ENCODE measurements at places on chromosomes 4 and X.

- DNase-seq: no peak
These were observed 29.2 kb upstream of the CCNI start for GRCh38 chr4:77104791-77105540.

DNA sequence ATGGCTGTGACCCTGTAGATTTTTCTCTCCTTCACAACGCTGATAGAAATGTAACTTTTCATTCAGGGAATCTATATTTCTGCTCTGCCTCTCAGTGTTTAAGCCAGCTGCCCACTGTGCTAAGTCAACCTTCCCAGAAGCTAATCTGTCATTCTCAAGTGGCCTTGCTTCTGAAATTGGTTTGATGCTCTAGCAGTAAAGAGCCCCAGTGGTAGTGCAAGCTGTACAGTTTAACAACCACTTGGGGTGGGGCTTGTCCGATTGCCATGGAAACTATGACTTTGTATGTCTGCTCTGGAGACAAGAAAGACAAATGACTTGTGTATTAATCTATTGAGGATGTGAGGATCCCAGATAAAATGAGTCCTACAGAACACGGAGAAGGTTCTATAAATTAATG lies 620.9 kb upstream of the GALNT7 start:
- no peak for DNase-seq

DNA sequence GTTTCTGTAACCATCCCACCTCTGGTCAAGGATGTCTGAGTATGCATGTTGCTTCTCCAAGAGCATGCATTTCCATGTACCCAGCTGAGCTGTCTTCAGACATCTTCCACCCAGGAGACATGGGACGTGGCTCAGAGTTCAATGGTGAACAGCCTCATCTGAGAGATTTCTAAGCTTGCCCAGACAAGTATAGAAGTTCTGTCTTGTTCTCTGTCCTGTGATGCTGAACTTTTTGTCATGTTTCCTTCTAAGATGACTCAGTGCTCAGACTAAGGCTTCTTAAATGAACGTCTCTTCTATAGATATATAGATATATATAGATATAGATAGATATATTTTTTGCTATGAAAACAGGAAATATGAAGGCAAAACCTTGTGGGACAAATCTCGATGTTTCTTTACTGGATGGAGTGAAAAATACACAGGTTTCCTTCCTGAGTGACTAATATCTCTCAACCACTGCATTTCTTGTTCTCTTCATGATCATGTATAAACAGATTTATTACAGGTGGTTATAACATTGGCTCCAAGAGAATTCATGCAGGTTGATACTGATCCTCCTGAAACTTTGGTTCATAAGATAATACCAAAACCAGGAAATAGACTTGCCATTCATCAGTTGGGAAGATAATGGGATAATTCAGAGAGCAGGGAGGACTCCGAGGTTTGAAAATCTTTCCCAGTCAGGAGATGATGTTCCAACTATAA lies 168.2 kb downstream of the ZNF518B start:
- no peak for DNase-seq

- no peak for DNase-seq
These were observed 1.7 kb upstream of the PCDH10 start for GRCh38 chr4:133147286-133147821.

GRCh38 chrX:103329991-103330390 lies at the start of gene TCEAL7:
TSS of gene TCEAL7 (plus strand) at chrX:103330239. CDS start at chrX:103331404, 1,165 bp downstream.
- no peak for DNase-seq

DNA sequence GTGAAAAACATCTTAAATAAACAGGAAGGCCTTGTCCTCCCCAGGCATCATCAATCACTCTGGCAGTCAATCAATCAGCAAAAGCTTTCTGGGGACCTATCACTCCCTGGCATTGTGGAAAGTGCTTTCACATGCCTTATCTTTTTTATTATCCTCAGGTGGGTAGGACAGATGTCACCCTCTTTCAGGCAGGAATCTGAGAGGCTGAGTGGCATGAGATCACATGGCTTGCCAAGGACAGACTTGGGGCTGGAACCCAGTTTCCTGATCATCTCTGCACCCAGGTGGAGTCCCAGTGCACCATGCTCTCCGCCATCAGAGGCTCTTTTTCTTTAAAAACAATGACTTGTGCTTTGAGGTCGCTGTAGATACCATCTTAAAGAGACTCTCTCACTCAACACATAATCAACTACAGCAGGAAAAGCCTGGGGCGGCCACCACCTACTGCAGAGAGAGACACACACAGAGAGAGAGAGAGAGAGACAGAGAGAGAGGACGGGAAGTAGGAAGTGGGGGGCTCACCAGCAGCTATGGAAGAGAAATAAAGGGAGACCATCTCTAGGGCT lies 282.7 kb downstream of the PTTG2 start:
- no peak for DNase-seq

DNA sequence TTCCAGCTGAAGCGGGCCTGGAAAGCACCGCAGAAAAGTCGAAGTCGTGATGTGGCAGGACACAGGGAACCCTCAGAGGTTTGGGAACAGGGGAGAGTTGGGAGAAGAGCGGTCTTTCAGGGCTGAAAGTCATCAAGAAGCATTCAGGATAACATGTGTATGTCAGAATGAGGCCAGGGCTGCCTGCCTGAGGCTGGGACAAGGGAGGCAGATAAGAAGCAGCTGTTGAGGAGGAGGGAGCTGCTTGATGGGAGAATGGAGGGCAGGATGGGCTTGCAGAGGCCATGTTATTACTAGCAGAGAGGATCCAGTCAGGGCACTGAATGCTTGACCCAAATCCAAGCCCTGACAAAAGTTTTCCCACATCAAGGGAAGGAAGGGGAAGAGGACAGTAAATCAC lies 132.0 kb downstream of the ATG4A start:
- DNase-seq: no peak

- DNase-seq: peak; percentile 35
These were observed 130.4 kb upstream of the RADX start for GRCh38 chrX:106481341-106481740.

DNA sequence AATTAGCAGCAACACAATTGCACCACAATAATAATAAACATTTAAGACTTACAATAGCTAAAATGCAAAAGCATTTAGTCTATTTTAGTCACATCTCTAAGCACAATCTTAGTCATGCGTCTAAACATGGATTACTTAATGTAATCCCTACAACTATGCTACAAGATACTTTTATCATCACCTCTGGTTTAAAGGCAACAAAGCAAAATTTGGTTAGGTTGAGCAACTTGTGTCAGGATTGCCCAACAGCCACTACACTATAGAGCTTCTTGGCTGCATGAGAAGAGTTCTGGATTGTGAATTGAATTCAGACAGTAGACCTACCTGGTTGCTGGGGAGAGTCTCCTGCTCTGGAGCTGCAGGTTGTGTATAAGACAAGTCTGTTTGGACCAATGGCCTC lies 146.5 kb upstream of the PUDP start:
- DNase-seq: no peak

GRCh38 chr4:55781812-55782211 lies 37.8 kb upstream of the EXOC1L start:
- DNase-seq: no peak

GRCh38 chr4:169658975-169659715 lies 38.8 kb downstream of the CLCN3 start:
- DNase-seq: no peak
